ENCODE measurements at places on chromosomes 12 and 14. TPM values are rescaled to one million over a fixed set of nuclear protein-coding genes. Genes with fewer than 3 reads are reported as not detected.

GRCh38 chr14:95695913-95696312 is 9.7 kb downstream of the TCL1B start:
- DNase-seq = no peak

DNA sequence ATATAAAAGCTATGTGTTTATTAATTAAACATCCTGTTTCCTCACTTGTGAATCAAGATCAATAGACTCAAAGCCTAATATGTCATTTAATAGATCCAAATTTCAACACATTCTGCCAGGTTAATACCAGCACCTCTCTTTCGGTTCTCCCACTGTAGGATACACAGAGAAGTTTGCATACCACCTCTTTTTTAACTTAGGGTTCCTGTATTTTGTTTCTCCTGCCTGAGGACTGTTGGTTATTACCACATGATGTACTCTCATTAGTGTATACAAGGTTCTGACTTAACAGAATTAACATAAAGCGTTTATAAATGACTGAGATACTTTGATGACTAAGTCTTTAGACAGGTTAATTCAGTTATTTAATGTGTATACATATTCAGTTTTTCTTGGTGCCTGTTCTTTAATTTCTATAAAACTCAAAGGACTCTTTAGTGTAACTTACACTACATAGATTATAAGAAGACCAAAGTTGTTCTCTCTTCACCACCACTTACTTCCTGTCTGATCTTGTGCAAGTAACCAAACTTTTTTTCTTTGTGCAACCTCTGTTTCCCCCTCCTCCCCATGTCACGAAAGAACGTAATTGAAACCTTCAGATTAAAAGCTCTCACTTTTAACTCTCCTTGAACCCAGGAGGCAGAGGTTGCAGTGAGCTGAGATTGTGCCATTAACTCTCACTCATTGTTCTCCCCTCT is 89.8 kb upstream of the DNM1L start:
- no peak for DNase-seq

- DNase-seq = no peak
These were observed 126.1 kb upstream of the PRMT8 start for GRCh38 chr12:3364661-3365462.

SLC6A13 gene
- 1.9 TPM for total RNA-seq

C12orf54 gene
- not detected for total RNA-seq

All from left ventricle myocardium superior (tissue), 1 donor.